ENCODE measurements at places on chromosomes 11 and 22.

GRCh38 chr11:1381793-1382425, 7.8 kb upstream of the BRSK2 start:
- DNase-seq, result no peak

GRCh38 chr11:14041040-14041439, 78.5 kb downstream of the SPON1 start:
- DNase-seq, result no peak

GRCh38 chr11:19467904-19468303, 227.2 kb upstream of the E2F8 start:
- DNase-seq, result no peak

DNA sequence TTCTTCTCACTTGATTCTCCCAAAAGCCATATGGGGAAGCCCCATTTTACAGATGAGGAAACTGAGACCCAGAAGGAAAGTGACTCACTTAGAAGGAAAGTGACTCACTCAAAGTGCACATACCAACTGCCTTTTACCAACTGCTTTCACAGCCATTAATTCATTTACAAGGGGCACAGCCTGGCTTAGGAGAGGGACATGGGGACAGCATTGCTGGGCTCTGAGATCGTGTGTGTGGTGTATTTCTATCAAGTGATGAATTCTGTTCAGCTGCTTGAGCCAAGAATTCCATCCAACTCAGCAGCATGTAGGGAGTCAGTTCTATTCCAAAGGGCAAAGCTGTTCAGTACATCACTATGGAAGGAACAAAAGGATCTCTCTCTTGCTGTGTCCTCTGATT, 23.5 kb upstream of the PAK1 start:
- no peak for DNase-seq

GRCh38 chr11:117204283-117205080, 5.3 kb downstream of the TAGLN start:
- no peak for DNase-seq

DNA sequence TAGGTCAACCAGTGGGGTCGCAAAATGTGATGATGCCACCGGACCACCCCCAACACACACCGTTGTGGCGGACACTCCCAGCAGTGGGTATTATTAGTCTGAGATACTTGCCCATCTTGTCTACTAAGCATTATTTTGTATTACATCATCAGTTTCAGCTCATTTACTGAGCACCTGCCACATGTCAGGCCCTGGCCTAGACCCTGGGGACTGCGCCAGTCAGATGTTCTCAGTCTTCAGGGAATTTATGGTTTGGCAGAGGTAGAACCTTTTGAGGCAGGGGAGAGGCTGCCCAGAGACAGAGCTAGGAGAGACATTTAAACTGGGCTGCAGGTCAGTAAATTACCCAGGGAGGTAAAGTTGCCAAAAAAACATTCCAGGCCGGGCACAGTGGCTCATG, 43.1 kb upstream of the GCAT start:
- no peak for DNase-seq

- peak; percentile 96 for DNase-seq
Measured at GRCh38 chr11:128453444-128454336, 133.7 kb downstream of the ETS1 start.

DNA sequence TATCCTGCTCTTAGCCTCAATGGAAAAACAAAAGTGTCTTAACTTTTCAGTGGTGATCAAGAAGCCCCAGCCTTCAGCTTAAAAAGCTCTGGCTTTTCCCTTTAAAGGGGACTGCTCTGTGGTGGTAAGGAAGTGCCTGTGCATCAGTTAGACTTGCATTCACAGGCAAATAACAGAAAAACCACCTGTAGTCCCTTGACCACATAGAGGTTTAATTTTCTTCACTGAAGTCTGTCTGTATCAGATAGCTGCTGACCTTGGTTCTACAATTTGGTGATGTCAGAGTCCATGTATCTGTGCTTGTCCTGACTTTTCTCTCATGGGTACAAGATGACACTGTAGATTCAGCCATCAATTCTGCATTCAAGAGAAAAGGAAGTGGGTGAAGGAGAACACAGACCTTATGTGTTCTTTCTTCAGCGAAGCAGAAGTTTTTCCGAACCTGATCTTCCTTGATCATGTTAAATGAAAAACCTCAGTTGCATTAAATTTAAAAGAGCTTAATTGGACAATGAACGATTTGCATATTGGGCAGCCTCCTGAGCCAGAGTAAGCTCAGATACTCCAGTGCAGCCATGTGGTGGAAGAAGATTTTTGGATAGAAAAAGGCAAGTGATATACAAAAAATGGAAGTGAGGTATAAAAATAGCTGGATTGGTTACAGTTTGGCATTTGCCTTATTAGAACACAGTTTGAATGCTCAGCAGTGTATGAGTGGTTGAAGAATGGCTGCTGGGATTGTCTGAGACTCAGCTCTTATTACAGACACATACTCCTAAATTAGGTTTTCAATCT, 43.2 kb upstream of the RDX start:
- no peak for DNase-seq

Measured in EL (cell line).